ENCODE measurements at places on chromosomes 2 and 18.
A peak's percentile ranks its signal among the peaks of the same experiment; 100 is the strongest.

DNA sequence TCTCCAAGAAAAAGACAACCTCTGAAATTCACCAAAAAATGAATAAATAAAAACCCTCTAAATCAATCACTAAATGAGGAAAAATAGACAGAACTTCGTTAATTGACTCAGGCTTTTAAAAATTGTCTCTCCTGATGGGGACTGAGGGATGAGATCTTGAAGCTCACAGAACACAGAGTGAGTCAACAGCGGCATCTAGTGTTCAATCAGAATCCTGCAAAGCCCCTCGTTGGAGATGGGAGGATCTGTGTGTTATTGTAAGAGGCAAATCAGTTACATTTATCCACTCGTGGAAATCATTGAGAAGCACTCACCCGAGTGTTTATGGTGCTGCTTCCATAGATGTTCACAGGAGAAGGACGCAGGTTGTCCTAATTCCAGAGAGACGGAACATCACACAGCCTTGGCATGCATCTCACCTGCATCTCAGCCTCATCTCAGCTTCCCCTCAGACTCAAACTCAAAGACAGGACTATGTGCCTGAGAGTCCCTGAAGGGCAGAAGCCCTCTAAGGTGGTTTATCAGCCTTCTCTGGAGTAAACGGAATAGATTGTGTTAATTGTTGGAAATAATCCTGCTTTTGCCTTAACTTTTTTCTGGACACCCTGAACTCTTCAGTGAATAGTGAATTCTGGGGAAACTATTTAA lies 82.0 kb downstream of the MREG start:
- peak; percentile 76 for DNase-seq

GRCh38 chr18:37403788-37404187 lies 161.8 kb downstream of the CELF4 start:
- DNase-seq = no peak

DNA sequence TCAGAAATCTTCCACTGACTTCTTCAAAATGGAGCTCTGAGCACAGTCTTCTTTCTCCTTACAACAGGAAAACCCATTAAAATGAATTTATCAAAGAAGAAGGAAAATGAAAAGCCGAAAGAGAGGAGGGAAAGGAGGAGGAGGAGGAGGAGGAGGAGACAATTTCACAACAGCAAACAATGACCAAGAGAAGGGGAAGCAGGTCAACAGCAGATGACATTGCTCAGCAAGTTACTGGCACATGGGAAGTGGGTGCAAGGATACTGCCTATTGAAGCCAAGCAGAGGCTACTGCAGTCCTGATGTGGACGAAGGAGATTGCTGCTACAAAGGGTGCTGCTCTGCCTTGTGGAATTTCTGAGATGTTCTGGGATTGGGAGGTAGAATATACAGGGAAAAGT lies 268.2 kb upstream of the FBXO11 start:
- no peak for DNase-seq

GRCh38 chr2:199581935-199582360 lies 124.2 kb upstream of the SATB2 start:
- no peak for DNase-seq

DNA sequence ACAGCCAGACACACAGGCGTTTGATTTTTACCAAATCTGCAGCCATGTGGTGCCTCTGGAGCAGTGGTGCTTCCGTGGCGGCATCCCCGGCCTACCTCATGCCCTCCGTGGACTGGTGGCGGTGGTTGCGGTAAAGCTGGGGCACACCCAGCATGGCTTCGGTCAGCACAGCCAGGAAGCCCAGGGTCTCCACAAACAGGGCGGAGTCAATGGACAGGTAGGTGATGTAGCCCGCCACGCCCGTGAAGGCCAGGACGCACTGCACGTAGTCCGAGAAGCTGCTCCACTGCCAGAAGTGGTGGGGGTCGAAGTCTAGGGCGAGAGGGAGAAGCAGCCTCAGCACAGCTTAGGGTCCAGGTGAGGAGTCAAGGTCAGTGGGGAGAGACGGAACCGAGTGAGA lies 32.4 kb downstream of the SLC66A2 start:
- DNase-seq = no peak

DNA sequence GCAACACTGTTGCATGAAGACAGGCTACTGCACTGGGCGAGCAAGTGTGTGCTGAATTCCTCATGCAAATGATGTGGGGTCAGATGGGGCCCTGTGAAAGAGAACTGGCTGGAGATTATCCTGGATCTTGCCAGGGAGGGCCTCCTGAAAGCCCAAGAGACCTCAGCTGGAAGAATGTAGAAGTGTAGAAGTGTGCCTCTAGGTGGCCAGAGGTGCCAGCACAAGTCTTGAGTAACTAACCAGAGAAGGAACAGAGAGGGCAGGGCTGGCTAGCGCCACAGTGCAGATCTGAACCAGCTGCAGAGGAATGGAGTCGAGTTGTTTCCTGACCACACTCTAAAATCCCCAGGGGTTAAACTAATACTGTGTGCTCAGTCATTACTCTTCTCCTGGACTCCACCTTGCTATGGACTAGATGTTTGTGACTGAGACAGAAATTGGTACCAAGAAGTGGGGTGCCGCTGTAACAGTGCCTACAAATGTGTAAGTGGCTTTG lies 399.3 kb downstream of the LRATD1 start:
- no peak for DNase-seq

GRCh38 chr18:3193331-3193730 lies 26.4 kb downstream of the MYOM1 start:
- no peak for DNase-seq

DNA sequence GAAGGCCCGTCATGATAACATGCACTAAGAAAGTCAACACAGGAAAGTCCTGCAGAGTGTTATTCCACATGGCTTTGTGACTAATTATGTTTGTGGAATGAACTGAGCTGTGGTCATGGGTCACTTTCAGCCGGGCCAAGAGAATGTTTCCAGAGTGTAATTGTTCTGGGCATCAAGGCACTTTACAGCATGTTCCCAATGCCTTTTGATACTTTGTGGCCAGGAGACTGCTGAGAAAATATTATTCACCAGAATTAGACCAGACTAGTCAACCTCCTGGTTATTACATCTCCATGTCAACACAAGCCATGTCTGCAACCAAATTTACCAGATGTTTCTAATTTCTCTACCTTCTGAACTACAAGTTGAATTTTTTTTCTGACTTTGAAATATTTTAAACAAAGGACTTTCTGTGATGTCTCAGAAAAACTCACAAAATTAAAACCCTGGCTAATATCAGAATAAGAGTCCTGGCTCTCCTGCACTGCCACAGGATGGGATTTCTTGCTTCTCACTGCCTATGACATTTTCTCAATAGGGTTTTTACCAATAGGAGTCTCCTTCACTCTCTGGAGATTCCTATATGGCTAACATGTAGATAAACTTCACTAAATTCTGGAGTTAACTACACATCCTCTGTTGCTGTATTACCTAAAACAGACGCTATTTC lies 90.6 kb upstream of the WDR75 start:
- no peak for DNase-seq

GRCh38 chr18:43422518-43422917 lies 145.2 kb upstream of the SYT4 start:
- no peak for DNase-seq

- peak; percentile 36 for DNase-seq
These were observed 56.0 kb upstream of the RAB6C start for GRCh38 chr2:129923265-129924091.

DNA sequence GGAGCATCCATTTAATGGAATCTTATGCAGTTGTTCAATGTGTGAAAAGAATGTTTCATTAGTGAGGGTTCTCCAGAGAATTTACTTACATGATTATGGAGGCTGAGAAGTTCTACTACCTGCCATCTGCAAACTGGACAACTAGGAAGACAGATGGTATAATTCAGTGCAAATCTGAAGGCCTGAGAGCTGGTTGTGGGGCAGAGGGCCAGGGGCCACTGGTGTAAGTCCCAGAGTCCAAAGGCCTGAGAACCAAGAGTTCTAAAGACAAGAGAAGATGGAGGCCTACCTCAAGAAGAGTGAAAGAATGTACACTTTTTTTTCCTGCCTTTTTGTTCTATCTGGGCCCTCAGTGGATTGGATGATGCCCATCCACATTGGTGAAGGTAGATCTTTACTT lies 114.8 kb downstream of the DDX1 start:
- DNase-seq = no peak

DNA sequence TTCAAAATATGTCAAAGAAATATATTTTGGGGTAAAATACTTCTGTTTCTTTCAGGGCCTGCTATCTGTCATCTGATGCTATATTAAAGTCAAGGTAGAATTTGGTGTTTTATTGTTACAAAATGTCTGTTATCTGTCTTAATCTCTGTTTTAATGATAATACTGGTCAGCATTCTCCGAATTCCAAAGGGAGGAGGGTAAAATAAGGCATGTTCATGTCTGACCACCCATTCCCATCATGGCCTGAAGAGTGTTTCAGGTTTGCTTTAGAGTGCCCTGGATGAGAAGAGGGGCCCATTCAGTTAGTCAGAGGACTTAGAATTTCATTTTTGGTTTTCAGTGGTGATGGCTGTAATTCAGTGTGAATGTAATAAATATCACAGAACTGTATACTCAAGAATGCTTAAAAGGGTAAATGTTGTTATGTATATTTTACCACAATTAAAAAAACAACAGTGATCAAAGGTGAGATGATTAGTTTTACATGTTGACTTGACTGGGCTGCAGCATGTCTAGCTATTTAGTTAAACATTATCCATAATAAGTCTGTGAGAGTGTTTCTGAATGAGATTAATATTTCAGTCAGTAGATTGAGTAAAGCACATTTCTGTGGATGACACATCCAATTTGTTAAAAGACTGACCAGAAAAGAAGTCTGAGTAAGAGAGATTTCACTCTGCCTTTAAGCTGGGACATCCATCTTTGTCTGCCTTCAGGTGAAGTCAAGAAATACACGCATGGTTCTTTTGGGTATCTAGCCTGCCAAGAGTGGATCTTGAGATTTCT lies 467.9 kb upstream of the SYT4 start:
- DNase-seq = no peak

GRCh38 chr2:40341198-40341597 lies 110.7 kb downstream of the SLC8A1 start:
- DNase-seq = no peak

DNA sequence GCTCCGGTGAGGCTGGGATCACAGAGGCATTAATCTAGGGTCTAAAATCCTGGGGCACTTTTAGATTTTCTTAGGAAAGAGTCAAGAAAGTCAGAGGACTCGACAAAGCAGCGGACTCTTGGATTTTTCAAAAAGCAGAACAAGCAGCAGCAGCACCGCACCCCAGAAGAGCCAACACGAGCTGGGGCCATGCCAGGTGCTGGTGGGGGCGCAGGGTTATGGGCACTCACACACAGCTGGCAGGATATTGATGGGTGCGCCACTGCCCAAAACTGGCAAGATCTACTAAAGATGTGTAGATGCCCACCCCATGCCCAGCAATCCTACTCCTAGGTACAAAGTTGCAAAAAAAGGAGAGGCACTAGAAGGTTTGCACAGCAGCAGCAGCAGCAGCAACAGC lies 33.9 kb upstream of the SEMA4C start:
- DNase-seq = no peak

DNA sequence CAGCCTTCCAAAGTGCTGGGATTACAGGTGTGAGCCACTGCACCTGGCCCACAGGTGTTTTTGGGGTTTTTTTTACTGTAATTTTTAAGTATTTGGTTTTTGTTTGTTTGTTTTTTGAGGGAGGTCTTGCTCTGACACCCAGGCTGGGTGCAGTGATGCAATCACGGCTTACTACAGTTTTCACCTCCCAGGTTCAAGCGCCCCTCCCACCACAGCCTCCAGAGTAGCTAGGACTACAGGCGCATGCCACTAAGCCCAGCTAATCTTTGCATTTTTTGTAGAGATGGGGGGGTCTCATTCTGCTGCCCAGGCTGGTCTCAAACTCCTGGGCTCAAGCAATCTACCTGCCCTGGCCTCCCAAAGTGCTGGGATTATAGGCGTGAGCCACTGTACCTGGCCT lies 7.3 kb upstream of the SLC11A1 start:
- DNase-seq = no peak

DNA sequence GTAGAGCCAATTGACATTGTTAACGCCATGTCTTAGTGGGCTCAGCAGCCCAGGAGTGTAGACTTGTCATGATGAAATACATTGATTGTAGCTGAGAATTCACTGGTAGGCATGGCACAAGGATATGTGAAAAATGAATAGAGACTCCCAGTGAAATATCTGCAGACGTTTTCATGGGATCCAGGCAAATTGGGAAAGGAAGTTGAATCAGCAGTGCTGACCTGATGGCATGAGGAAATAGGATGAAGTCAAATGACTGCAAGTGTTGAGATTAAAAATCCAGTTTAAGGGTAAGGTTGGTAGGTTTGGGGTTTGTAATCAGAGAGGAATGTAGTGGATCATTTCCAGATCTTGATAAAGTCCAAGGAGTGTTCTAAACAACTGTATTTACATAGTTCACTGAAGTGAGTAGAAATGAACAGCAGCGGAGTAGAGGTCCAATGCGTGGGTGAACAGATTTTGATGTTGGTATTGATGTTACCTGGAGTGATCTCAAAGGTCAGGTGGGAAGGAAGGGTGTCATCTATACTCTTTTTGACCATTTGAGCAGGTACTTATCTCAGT lies 24.6 kb downstream of the INSIG2 start:
- DNase-seq = no peak

GRCh38 chr2:157032017-157032416 lies 225.5 kb upstream of the GALNT5 start:
- DNase-seq = no peak

DNA sequence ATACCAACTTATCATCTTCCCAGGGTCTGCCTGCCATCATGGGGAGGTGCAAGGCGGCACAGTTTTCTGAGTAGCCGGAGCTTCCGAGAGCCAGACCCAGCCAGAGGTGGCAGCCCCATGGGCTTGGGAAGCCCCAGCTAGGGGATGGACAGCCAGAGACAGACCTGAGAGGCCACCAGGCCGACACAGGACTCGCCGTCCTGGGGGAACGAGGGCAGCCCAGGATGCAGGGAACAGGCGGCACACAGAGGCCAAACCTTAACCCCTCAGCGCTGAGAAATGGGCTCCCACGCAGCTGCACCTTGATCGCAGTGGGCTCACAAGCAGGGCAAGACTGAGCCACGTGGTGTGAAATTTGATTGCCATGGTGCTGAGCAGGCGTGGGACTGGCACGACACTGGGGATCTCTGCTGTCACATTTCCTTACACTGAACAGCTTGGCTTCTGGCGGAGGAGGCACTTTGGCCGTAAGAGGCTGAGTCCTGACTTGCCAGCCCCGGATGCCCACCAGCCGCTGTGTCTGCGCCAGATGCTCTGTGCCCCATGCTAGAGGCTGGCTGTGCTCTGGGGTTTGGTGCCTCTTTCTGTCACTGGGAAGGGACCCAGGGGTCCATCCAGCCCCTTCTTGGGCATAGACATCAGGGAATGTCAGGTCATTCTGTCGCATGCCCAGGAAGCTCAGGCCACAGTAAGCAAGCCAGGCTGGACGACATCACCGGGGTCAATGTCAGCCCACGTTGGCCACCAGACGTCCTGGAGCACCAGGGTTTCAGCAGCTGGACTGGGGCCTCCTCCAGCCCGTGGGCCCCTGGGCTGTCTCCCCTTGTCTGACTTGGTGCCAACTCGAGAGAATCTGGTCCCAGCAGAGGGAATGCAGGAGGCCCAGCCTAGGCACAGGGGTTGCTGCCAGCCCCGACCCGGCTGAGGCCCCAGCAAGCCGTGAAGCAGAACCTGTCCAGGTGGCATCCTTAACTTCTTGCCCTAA lies 312.1 kb upstream of the MYT1L start:
- DNase-seq = no peak

All from activated CD4-positive, alpha-beta T cell treated with anti-CD3 and anti-CD28 coated beads, Interleukin-2, Interleukin-6, amounts not matched to agents 100 ng/mL and 50 ng/mL, durations not matched to agents 16 hours and 8 hours (primary cell).